ENCODE measurements at places on chromosomes 16 and 17.
A peak's percentile ranks its signal among the peaks of the same experiment; 100 is the strongest.

- no peak for DNase-seq
Observed at GRCh38 chr17:37888881-37889280, 35.3 kb upstream of the TBC1D3K start.

DNA sequence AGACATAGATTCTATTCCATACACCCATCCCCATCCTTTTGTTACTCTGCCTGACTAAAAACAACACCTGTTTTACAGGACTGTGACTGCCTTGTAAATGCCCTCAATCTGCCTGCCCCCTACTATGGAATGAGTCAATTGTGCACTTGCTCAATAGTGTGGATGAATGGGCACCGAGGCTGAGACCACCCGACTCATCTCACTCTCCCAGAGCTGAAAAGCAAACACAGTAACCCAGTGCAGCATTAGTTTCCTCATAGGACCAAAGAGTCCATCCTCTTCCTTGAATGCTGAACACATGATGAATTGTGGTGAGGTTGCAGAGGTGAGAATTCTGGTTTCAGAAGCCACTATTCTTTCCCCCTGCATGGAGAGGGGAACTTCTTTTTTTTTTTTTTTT is 233.7 kb downstream of the ZFHX3 start:
- DNase-seq = no peak

DNA sequence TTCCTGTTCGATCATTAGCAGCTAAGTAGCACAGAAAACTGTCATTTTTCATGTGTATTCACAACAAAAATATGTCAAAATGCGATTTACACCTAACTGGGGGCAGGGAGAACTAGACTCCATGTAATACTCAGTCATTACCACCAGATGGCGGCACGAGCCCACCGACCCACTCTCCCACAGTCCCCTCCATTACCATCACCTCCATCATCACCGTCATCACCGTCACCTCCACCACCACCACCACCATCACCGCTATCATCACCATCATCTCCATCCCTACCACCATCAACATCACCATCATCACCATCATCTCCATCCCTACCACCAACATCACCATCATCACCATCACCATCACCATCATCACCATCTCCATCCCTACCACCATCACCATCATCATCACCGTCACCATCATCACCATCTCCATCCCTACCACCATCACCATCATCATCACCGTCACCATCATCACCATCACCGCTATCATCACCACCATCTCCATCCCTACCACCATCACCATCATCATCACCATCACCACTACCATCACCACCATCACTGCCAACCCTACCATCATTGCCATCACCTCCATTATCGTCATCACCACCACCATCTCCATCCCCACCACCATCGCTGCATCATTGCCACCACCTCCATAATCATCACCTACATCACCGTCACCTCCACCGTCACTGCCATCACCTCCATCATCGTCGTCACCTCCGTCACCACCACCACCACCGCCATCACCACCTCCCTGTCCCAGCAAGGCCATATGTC is 14.4 kb downstream of the NDUFAF8 start:
- DNase-seq = peak; percentile 42

- no peak for DNase-seq
Observed at GRCh38 chr16:67430977-67431774, at the start of gene HSD11B2. Gene HSD11B2, plus strand, starts transcription at chr16:67431121. Its CDS starts 128 bp downstream, at chr16:67431249.

DNA sequence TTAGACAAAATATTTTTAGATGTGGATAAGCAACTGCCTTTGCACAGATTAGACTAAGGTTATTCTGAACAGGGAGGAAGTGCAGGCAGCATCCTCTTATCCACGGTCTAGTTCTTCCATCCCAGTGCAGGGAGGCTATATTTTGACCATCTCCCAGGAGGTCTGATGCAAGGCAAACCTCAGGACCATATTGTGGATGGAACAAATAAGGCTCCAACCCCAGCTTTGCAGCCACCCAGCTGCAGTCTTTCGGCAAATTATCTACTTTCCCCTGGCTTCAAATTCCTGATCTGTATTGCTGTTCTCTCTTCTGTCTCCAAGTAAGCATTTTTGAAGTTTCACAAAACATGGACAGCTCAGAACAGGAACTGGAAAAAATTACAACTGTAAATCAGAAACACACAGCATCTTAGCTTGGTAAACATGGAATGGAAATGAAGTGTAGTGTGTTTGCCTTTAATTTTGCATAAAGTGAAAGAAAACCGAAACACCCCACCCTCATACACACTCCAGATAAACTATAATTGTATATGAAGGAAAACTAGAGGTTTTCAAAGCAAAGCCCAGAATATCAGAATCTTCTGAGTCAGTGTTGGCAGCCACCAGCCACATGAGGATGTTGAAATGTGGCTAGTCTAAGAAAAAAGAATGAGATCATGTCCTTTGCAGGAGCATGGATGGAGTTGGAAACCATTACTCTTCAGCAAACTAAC is 33.5 kb upstream of the MON1B start:
- DNase-seq = no peak

DNA sequence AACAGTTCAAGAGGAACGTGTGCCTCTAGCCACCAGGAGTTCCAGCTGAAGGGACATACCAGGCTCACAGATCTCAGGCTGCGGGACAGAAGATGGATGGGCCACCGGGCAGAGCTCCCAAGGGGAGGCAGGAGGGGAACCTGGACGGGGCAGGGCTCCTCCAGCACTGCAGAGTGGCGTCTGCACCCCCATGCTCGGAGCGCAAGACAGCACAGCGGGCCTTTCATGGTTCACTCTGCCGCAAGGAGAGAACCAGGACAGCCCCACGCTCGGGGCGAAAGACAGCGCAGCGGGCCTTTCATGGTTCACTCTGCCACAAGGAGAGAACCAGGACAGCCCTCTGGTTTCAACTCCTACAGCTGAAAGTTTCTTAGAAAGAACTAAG is 20.6 kb downstream of the SLC38A10 start:
- DNase-seq = no peak

All from activated CD4-positive, alpha-beta T cell treated with anti-CD3 and anti-CD28 coated beads, Interleukin-2, amount 50 U/mL, for 24 hours (primary cell).